ENCODE measurements at places on chromosomes 1 and 21.

- DNase-seq: no peak
Observed at GRCh38 chr1:244460197-244460596, 876 bp upstream of the CATSPERE start.

DNA sequence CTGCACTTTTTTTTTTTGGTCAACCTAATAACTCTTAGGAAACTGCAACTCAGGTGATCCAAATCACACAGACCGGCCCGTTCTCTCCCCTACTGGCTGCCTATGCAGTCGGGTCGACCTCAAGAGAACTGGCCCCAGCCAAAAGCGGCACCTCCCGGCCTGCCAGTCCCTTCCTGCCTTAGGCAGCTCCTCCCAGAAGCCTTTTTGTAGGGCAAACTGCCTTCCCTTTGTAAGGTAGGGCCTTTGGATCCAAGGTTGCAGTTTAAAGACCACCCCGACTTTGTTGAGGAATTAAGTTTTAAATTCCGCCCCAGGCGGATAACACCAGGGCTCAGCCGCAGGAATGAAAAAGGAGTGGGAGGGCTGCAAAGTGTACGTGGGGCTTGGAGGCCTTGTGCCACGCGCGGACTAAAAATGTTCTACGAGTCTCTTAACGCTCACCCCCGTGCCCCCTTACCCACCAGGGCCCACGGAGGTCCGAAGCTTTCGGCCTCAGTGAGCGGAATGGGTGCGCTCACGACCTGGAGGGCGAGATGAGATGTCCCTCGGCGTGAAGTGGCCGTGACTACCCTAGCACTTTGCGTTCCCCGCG, 642 bp upstream of the ST3GAL3 start:
- DNase-seq: no peak

- no peak for DNase-seq
Observed at GRCh38 chr1:161244888-161245287, 6.9 kb upstream of the NR1I3 start.

GRCh38 chr1:50369830-50370229, 53.4 kb downstream of the DMRTA2 start:
- no peak for DNase-seq

DNA sequence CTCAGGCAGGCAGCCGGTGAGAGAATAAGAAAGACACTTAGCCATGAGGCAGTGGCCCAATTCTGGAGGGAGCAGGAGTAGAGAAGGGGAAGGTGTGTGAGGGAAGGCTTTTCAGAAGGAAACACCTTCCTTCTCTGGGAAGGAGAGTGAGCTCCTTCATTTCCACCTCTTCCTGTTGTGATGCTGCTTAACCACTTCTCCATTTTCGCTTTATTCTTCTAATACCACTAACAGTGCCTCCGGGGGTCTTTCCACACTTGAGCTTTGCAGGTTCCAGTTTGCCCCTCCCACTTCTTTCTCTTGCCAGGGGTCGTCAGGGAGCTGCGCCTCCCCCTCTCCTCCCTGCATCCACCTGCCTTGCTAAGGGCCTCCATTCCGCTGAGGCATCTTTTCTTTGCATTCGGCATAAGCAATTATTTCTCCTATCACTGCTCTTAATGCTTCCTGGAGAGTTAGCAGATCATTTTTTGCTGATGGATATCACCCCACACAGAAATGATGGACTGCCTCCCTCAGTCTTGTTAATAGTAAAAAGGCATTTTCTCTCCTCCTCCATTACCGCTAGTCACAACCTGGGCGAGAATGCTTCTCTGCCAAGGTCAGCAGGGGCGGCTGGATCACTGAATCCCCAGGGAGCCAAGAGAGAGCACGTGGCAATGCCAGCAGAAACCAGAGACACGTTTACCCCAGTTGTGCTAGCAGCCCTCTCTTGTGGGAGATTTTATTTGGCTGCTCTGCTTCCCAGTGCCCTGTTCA, 74.8 kb downstream of the ELAVL4 start:
- no peak for DNase-seq

DNA sequence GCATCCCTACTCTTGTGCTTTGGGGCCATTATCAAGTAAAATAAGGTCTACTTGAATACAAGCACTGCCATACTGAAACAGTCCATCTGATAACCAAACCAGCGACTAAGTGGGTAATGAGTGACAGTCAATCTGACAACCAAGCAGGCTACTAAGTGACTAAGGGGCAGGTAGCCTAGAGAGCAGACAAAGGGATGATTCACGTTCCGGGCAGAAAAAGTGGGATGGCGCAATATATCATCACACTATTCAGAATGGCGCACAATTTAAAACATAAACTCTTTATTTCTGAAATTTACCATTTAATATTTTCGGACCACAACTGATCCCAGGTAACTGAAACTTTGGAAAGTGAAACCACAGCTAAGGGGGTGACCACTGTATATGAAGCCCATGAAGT, 17.7 kb downstream of the NGF start:
- DNase-seq: no peak

Data from lower lobe of right lung (tissue), 2 donors.